CD8-positive, alpha-beta memory T cell (primary cell): ENCODE measurements at places on chromosomes 4 and X.
A peak's percentile ranks its signal among the peaks of the same experiment; 100 is the strongest.

GRCh38 chr4:54384563-54384962 lies 155.5 kb downstream of the PDGFRA start:
- no peak for DNase-seq

- no peak for DNase-seq
Measured at GRCh38 chrX:145821898-145822571, 4.4 kb downstream of the SLITRK2 start.

- DNase-seq: no peak
Measured at GRCh38 chrX:71615954-71616353, 2.4 kb downstream of the CXCR3 start.

DNA sequence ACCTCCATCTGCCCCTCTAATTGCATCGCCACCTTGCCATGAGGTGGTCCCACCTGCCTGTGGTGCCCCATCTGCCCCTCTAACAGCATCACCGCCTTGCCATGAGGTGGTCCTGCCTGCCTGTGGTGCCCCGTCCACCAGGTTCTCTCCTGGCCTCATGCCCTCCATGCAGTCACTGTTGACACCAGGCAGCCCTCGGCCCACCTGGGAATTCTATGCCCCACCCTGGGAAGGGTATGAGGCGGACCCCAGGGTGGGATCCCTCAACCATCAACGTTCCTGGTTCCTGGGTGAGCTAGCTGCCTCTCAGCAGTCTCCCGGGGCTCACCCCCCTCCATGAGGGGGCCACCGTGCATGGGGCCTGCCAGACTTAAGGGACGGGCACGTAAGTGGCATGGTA lies 38.9 kb downstream of the ACOX3 start:
- DNase-seq: no peak

DNA sequence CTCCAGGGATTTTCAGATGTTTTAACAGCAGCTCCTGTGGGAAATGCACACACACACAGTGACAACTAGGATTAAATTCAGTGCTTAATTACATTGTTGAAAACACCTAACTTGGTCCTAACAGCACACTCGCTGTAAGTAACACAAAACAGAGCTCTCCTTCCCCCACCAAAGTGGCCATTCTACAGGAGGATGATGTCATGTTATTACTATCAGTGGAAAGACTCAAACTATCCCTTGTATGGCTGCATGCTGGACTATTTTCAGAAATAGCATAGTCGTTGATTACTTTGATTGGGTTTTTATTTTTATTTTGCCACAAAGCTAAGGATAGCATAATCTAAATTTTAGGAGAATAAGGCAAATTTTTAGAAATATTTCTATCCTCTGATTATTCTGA lies 406.3 kb downstream of the SPRY1 start:
- no peak for DNase-seq

DNA sequence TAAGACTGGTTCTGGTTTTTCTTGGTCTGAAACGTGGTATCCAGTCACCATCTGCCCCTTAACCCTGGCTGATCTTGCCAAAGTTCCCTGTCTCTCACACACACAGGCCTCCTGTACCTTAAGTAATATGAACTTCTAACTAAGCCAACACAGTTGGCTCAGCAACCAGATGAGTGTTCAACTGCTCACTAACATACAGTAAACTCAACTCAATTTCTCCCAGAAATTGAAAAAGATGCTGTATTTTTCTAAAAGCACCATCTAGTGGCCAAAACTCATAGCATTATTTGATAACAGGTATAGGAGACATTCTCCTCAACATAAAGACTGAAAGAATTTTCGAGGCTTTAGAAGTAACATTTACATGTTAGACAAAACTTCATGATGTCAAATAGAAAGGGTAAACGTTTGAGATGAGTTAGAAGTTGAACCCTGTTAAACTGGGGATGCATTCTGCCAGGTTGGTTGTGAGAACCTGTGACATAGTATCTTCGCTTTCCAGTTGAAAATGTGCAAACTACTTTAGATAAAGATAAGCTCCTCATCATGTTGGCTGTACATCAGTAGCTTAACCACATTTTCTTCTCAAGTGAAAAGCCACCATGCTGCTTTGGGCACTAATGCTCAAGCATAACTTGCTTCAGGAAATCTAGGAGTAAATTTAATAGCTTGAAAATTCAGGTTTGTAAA lies 31.2 kb downstream of the CCNI start:
- DNase-seq: peak; percentile 23

GRCh38 chr4:99847362-99847976 lies 30.8 kb downstream of the DAPP1 start:
- no peak for DNase-seq

DNA sequence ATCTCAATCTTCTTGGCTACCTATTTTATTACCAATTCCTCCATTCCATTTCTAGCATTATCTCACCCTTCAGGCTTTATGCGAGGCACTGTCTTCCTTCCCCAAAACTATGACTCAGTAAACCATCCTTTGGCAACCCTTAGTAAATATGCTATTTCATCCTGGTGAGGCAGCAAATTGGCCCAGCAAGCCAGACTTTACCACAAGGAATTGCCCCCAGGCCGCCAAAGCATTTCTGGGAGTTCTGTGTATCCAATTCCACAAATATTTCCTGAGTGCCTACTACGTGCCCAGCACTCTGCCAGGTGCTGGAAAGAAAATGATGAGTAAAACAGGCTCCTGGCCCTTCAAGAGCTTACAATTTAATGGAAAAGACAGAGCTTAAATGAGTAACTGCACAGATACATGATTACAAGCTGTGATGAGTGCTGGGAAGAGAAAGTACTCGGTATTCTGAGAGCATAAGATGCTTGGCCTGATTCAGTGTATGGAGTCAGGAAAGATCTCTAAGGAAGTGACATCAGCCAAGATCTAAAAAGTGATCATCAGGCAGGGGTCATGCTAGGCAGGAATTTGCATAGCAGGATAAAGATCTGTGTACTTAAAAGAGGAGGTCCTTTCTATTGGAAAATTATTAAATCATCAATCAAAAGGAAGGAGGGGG lies 193.8 kb downstream of the ADAMTS3 start:
- DNase-seq: no peak

GRCh38 chr4:114077610-114078009 lies 98.2 kb upstream of the ARSJ start:
- DNase-seq: no peak

GRCh38 chr4:87781569-87781968 lies 17.8 kb upstream of the IBSP start:
- no peak for DNase-seq

GRCh38 chrX:97844943-97845342 lies 961.2 kb downstream of the RPA4 start:
- no peak for DNase-seq

- DNase-seq: peak; percentile 38
Measured at GRCh38 chrX:43656005-43656494, at the start of gene MAOA. TSS of gene MAOA (plus strand) at chrX:43656299. CDS start at chrX:43656342, 43 bp downstream.

DNA sequence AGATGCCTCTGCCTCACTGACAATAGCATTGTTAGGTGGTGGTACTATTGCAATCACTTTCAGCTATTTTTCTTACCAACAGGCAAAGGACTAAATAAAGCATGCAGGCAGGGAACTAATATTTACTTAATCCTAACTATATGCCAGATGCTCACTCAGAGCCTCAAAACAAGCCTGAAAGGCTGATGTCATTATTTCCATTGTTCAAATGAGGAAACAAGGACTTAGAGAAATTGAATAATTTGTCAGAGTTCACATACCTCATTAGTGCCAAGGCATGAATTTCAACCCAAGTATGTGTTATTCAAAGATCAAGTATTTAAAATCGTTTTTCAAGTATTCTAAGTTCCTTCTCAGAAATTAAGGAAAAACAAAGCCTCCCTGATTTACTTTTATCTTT lies 374.9 kb upstream of the TECRL start:
- no peak for DNase-seq

DNA sequence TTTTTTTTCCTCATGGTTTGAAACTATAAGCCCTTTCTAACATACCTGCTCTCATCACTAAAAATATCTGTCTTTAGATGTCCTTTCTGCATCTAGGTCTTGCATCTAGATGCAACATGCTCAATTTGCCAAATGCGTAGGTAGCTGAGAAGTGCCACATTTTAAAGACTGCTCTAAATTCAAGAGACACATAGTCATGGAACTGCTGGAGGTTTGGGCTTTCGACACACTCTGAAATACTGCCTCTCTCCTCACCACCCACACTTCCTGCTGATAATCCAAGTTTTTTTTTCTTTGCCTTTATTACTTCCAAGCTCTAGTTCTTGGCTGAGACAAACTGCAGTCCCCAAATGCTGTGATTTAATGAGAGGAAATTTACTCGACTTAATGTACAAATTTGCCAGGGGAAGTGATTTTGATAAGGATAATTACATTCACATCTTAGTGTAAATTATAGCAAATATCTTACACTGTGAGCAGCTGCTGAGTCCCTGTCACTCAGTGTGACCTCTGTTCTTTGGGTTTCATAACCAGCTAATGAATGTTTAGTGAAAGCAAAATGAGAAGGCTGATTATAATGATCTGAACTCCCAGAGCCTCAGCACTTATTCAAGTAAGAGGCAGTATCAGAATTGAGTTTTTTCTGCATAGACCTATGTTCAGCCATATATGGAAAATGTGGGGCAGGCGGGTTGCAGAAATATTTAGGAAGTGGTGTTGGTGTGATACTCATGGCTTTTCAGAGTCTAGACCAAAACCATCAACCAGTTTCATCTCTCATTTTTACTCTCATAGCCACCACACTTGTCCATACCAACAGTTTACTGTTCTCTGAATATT lies 31.3 kb downstream of the DRD5 start:
- DNase-seq: no peak

- no peak for DNase-seq
Measured at GRCh38 chrX:40987413-40987812, 97.8 kb upstream of the USP9X start.

DNA sequence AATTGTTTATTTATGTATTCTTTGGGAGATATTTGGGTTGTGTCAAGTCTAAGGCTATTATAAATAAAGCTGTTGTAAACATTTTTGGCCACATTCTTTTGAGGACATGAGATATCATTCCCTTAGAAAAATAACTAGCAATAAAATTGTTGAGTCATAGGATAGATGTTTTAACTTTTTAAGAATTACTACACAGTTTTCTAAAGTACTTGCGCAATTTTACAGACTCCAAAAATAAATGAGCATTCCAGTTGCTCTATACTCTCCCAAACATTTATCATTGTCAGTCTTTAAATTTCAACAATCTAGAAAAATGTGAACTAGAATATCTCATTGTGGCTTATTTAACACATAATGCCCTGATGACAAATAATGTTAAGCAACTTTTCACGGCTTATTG lies 189.1 kb upstream of the ADGRL3 start:
- no peak for DNase-seq

GRCh38 chrX:635428-636090 lies 5.0 kb downstream of the SHOX start:
- no peak for DNase-seq

GRCh38 chr4:70488748-70489147 lies 16.8 kb downstream of the MUC7 start:
- DNase-seq: no peak

DNA sequence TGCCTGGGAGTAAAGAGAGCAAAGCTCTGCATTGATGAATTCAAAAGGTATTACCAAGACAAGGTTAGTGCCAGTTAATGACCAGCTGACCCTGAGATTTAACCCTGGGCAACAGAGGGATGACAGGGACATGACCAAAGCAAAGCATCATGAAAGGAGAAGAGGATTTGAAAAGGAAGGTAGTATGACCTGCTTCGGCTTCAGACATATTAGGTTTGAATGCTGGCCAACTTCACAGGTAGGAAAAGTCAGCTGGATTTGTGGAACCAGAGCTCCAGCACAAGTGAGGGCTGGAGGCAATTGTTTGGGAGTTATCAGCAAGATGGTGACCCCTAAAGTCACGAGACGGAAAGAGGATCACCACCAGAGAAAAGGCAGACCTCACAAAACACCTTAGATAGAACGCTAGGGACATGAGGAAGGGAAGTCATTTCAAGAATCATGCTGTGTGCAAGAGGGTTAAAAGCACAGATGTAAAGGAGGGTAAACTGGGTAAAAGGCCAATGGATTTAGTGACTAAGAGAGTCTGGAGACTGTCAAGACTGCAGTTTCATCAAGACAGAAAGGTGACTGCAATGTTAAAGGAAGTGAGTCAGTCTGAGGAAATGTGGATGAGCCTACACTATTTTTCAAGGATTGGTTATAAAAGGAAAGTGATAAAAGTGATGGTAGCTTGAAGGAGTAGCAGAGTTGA lies 45.6 kb downstream of the SH3RF1 start:
- DNase-seq: no peak

DNA sequence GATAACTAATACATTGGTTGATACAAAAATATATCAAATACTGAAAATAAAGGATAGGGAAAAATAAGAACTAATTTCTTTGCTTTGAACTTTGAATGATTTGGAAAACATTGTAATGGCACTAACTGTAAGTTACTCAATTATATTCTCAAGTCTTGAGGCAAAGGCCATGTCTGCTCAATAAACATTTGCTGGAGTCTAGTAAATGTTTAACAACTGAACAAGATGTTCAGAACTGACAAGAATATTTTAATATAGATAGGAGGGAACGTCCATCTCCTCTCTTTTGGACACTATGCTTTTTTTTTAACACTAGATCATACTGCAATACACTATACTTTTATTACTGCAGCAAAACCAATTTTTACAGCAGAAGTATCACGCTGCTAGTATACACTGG lies 76.2 kb downstream of the PRSS12 start:
- DNase-seq: no peak

- no peak for DNase-seq
Measured at GRCh38 chr4:126955292-126956183, 677.2 kb upstream of the INTU start.

DNA sequence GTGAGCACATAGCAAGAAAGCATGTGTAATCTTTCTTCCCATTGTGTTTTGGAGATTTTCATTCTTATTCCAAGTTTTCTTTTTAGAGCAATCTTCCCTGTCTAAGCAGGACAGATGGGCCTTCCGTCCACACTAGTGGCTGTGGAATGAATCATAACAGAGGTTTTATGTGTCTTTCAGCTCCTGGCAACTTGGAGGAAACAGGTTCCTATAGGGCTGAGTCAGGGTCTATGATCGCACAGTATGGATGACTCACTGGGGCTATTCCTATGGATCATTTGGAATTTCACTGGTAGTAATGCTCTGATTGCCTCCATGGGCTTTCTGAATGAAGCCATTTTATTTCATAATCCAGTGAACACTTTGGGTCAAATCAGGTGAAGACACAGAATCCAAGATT lies 51.8 kb upstream of the CBLL2 start:
- no peak for DNase-seq

DNA sequence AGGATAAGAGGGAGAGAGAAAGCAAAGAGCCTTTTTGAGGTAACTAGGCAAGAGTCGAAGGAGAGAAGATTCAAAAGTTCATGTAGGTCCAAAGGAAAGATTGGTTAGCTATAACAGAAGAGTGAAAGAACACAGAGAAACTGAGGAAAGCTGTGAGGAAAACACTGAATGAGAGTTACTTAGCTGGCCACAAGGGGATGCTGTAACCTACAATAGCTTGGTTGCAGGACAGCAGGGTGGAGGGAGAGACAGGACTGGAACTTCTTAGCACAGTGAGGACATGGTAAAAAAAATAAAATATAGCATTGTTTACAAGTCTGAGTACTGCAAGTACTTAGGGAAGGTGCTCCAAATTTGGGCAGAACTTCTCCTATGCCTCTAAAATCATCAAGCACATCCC lies 48.3 kb downstream of the RAI2 start:
- DNase-seq: no peak

GRCh38 chrX:66262807-66263206 lies 98.8 kb downstream of the HEPH start:
- DNase-seq: no peak
